ENCODE measurements at places on chromosomes 16 and 17.

GRCh38 chr17:48571826-48572417 is 6.2 kb downstream of the HOXB4 start:
- no peak for DNase-seq

DNA sequence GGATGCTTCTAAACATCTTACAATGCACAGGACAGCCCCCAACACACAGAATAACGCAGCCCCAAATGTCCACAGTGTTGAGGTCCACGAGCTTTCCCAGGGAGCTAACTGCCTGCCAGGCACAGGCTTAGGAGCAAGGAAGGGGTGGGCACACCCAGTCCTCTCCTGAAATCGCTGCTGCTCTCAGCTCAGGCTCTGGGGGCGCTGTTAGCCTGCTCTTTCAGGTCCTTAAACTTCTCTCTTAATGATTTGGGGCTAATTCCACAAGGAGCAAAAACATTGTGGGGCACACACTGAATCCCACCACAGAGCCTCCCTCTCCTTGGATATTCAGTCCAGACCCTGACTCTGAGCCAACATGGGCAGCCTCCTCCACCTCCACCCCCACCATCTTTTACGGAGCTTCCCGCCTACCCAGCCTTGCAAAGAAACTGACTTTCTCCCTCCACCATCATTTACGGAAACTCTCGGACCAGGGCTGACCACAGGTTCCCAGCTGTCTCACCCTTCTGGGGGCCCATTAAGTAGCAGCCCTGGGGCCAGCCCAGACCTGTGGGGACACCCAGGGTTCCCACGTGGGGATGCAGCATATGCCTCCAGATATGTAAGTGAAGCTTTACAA is 1.1 kb downstream of the CD300H start:
- peak; percentile 82 for DNase-seq

DNA sequence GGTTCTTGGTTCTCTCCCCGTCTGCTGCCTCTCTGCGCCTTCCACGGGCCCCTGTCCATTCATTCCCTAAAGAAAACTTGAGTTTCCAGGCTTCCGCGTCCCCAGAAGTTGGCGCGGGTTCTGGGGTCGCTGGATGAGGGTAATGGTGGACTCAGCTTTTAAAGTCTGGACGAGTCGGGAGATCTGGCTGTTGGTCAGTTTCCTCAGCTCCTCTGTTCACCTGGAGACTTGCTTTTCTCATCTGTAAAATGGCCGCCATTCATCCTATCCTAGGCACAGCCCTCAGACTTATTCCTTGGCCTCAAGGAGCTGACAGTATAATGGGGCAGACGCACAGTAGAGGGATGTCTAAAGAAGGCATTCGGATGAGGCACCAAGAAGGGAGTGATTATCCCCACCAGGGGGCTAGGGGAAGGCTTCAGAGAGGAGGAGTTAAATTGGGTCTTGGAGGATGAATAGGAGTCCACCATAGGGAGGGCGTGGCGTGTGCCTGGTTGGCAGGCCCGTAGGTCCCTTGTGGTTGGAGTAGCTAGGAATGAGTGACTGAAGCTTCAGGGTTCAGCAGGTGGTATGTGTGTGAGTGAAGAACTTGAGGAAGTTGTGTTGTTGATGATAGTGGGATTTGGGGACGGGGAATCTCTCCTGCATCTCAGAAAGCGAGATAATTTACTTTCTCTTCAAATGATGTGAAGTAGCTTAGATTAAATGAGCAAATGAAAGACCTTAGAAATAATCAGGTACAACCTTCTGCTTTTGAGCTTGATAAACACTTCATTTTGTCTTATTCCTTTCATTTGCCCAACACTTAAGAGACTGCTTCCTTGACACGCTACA is 652 bp downstream of the VPS35L start:
- DNase-seq, result peak; percentile 39

- no peak for DNase-seq
Measured at GRCh38 chr17:35094902-35095301, 24.8 kb downstream of the RAD51D start.

- DNase-seq, result no peak
Measured at GRCh38 chr16:28826141-28826540, 3.3 kb downstream of the ATXN2L start.

DNA sequence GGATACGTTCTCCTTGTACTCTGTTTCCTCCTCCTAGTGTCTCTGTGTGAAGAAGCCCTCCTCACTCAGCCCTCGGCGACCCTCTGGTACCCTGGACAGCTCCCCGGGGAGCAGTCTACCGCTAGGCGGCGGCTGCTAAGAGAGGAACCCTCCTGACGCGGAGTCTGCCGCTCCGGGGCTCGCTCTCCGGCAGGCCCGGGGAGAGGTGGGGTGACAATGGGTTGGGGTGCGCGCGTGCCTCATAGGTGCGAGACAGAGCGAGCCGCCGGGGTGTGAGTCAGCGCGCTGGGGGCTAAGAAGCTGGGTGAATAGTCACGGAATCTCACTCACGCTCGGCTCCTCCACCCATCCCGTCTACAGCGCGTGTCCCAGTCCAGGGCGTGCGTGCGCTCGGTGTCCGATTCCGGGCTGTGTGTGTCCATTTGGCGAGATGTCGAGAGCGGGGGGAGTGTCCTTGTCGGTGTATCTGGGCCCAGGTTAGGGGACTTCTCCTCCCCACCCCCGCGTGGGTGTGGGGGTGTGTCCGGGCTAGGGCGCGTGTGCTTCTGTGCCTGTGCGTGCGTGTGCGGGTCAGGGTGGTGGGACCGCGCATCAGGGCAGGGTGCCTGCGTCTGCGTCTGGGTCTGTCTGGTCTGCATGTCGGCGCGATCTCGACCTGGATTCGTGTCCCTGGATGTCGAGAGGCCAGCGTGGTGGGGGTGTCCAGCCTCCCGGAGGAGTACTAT is 577 bp upstream of the HS3ST2 start:
- DNase-seq, result peak; percentile 84

GRCh38 chr17:28635506-28635905 is 9.5 kb downstream of the BLTP2 start:
- no peak for DNase-seq

DNA sequence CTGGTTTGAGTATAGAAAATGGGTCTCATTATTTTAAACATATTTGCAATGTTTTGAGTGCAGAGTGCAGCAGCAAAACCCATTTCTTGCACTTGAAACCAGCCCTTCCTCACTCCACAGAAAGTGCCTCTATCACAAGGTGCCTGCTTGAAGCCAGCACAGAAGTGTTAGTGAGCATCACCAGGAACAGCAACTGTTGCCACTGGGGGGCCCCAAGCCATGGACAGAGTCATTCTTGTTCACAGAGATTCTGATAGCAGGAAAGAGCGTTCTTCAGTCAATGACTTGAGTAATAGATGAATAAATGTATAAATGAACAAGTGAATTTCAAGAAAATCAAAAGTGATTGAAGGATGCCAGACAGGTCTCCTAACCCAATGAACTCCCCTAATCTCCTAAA is 45.6 kb downstream of the CHD9NB start:
- no peak for DNase-seq

- no peak for DNase-seq
Measured at GRCh38 chr17:65131946-65132345, 5.2 kb upstream of the RGS9 start.

DNA sequence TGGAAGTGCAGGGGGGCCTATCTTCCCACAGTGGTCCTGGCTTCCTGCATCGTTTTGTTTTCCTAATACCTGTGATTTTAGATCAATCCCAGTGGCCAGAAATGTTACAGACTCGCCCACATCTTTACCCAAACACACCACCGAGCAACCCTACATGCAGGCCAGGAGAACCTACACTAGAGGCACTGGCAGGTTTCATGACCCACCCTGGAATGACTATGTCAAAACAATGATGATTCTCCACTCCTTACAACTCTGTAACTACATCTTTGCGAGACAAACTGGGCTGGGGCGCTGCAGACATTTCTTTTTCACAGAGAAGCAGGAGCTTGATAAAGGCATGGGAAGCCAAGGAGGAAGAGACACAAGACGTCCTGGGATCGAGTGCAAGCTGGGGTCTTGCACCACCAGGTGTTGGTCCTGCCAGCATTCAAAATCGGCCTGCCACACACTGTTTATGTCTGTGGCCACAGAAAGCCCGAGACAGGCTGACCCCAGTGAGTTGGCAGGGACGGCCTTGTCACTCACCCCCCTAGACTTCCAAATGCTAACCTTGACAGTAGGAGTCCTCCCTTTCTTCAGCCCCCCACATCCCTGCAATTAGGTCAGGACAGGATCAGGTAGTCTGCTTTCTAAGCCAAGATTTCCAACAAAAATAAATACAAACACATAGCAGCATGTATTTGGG is 32.5 kb downstream of the UBE2O start:
- no peak for DNase-seq

DNA sequence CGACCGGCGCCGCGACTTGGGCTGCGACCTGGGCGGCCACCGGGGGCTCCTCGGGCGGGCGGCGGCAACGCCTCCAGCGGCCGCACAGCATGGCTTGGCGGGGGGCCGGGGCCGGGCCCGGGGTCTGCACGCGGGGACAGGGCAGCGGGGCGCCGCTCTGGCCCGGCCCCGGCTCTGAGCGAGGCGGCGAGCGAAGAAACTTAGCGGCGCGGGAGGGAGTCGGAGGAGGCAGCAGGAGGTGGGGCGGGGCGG is at the start of gene PLCD3:
Gene PLCD3 (minus strand): TSS at position 196 of the 252 bp plus-strand sequence. CDS start 105 bp downstream, at position 91.
- DNase-seq, result no peak

DNA sequence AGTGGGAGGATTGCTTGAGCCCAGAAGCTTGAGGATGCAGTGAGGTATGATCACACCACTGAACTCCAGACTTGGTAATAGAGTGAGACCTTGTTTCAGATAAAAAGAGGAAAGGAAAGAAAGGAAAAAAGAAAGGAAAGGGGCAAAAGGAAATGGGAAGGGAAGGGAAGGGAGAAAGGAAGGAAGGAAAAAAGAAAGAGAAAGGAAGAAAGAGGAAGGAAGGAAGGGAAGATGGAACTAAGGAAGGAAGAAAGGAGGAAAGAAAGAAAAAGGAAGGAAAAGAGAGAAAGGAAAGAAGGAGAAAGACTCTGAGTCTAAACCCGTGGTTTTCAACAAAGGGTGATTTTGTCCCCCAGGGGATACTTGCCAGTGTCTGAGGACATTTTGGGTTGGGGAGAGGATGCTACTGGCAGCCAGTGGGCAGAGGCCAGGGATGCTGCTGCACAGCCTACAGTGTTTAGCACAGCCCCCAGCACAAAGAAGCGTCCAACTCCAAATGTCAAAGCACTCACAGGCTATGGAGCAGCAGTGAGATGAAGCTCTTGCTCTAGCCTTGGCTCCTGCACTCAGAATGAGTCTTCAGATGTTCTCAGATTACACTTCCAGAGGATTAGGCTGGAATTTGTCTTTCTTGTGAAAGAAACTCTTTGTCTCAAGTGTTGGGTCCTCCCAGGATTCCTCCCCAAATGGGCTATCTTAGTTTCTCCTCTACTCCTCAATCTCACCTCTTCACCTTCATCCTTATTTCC is 64.2 kb downstream of the BMERB1 start:
- no peak for DNase-seq

DNA sequence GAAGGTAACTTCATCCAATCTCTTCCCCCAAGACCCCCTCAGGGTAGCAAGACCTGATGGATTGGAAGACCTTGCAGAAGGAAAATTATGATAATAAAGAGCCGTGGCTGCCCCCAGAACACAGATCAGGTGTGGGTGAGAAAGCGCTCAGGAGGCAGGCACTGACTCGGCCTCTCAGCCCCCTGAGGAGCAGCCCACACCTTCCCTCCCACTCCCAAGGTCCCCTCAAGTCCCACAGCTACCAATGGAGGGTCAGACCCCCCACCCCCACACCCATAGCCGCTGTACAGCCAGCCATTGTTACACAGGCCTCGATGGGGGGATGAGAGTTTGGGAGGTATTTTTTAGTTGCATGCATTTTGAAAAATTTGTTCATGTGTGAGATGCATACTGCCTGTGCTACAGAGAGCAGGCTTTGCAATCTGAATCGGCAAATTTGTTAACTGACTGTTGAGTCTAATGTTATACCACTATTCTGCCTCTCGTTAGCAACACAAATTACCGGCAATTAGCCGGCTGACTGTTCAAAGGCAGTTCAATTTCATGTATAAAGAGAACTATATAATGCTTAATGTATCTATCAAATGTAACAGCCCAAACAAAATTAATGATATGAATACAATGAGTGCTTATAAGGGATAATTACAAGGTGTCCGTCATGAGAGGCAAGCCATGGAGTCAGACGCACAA is 211.7 kb downstream of the C16orf78 start:
- DNase-seq, result no peak

- DNase-seq, result no peak
Measured at GRCh38 chr17:79036596-79036995, 12.6 kb downstream of the C1QTNF1 start.

- DNase-seq, result no peak
Measured at GRCh38 chr17:43612515-43612914, 49.2 kb downstream of the MEOX1 start.

GRCh38 chr17:57861790-57862693 is 12.2 kb upstream of the MRPS23 start:
- DNase-seq, result peak; percentile 88

GRCh38 chr16:14458576-14458975 is 171.5 kb downstream of the PARN start:
- DNase-seq, result no peak

GRCh38 chr17:66695098-66695497 is 139.8 kb upstream of the CACNG5 start:
- DNase-seq, result no peak

DNA sequence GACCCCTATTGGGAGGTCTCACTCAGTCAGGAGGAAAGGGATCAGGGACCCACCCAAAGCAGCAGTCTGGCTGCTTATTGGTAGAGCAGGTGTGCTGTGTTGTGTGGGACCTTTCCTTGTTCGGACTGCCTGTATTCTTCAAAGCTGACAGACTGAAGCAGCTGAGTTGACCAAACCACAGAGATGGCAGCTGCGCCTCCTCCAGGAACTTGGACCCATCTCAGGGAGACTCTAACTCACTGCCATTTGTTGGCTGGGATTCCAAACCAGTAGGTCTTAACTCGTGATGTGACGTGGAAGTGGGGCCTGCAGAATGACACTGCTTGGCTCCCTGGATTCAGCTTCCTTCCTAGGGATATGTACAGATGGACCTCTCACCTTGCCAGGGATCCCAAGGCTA is 9.6 kb upstream of the UQCRC2 start:
- no peak for DNase-seq

DNA sequence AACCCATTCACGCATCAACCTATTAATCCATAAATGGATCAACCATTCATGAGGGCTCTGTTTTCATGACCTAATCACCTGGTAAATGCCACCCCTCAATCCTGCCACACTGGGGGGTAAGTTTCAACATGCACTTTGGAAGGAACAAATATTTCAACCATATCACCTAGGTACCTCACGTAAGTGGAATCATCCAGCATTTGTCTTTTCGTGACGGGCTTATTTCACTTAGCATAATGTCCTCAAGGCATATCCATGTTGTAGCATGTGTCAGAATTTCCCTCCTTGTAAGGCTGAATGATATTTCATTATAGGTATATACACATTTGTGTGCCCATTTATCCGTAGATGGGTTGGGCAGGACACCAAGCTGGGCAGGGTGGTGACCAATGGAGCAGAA is 35.6 kb downstream of the ANKRD40 start:
- DNase-seq, result no peak

- no peak for DNase-seq
Measured at GRCh38 chr16:11164482-11165270, 91.3 kb downstream of the SOCS1 start.

DNA sequence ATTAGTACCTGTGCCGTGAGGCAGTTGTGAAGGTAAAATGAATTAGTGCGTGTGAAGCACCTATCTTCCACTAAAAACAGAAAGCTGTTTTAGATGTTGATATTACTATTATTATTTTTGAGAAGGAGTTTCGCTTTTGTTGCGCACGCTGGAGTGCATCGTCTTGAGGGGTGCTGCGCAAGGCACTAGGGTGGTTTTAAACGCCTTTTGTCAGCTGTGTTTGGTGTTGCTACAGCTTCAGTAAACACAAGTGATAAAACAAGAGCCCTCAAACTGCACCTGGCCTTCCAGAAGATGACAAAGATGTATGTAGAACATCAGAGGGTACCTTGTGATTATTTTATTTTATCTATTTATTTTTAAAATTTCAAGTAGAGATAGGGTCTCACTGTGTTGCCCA is 38.2 kb downstream of the PLCG2 start:
- DNase-seq, result no peak

Measured in SK-N-SH (cell line).